Anterior cingulate cortex (tissue), 58 donors: ENCODE measurements at places on chromosomes 5 and 9.

DNA sequence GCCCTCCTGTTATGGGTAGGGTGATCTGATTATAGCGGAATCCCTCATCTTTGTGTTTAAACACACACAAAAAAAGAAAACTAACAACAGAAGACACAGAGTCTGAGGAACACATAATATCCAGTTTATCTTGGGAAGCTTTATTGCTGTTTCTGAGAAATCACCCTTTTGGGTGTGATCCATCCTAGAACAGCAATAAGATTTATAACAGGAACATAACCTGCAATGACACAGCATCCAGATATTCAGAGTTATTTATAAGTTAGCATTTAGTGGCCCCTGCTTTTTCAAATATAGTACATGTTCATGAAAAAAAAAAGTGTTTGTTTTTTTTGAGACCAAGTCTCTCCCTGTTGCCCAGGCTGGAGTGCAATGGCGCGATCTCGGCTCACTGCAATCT, 79.9 kb downstream of the RFK start:
- DNase-seq = no peak

DNA sequence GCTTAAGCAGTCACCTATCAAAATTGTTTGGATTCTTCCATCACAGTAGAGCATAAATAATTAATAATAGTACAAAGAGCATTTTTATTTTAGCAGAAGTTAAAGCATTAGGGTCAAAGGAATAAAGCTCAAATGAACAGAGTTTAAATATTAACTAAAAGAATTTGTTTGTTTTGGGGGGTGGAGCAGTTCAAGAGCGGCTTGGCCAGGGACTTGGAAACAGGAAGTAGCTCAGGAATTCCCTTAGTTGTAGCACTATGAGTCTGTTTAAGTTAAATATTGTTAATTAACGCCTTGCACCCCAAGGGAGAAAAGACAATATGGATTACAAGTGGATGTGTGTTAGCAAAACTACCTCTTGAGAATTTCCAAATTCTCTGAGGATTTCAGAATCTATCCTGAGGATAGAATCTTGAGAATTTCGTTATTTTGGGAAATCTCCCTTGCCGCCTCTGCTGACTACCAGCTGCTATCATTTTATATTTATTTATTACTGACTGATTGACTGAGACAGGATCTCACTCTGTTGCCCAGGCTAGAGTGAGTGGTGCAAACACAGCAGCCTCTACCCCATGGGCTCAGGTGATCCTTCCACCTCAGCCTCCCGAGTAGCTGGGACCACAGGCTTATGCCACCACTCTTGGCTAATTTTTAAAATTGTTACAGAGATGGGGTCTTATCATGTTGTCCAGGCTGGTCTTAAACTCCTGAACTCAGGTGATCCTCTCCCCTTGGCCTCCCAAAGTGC, 96.7 kb upstream of the CHD1 start:
- DNase-seq = no peak

DNA sequence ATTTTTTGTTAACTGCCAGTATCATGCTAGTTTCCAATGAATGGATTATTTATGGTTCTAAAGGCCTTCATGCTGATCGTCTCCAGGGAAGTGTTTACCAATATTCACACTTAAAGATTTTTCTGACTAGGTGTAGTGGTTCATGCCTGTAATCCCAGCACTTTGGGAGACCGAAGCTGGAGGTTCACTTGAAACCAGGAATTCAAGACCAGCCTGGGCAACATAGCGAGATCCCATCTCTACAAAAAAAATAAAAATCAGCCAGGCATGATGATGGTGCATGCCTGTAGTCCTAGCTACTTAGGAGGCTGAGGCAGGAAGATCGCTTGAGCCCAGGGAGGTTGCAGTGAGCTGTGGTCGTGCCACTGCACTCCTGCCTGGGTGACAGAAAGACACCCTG, 43.5 kb downstream of the FAM13B start:
- no peak for DNase-seq

- DNase-seq = no peak
Measured at GRCh38 chr9:91211919-91212318, 149.8 kb downstream of the AUH start.

- no peak for DNase-seq
Measured at GRCh38 chr9:4501147-4501507, 10.9 kb downstream of the SLC1A1 start.

- DNase-seq = no peak
Measured at GRCh38 chr5:40560474-40561110, 119.1 kb upstream of the PTGER4 start.
